GM12878 (cell line): ENCODE measurements at places on chromosomes 11 and 22. TPM values are rescaled to one million over a fixed set of nuclear protein-coding genes. Genes with fewer than 3 reads are reported as not detected.

- no peak overlapping the region for H3K4me3 ChIP-seq
- H3K36me3 ChIP-seq = no peaks in the 10 kb centered on the region
- peaks cover 16% of the 10 kb centered on the region for H3K4me1 ChIP-seq
- no peak for DNase-seq
- no peaks in the 10 kb centered on the region for H3K27me3 ChIP-seq
- H3K27ac ChIP-seq = no peak overlapping the region
Observed at GRCh38 chr11:110075105-110075846, 17.9 kb upstream of the ZC3H12C start.

DNA sequence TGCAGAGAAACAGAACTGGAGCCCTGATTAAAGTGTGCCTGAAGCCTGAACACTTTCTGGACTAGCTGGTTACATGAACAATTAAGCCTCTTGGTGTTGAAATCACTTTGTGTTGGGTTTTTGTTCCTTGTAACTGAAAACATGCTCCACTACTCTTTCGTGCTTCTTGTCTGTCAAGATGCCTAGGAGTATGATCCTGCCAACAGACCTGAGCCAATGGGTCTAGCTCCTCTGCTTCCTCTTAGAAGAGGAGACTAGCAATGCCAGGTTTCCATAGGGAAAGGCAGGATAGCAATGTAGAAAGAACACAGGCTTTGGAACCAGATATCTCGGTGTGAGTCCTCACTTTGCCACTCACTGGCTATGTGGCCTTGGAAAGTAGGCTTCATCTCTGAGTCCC lies 40.3 kb downstream of the IRAG1 start:
- H3K36me3 ChIP-seq = no peaks in the 10 kb centered on the region
- DNase-seq = no peak
- no peak overlapping the region for H3K27ac ChIP-seq
- peaks cover 20% of the 10 kb centered on the region for H3K4me1 ChIP-seq

GRCh38 chr11:41879214-41879613 lies 419.8 kb upstream of the LRRC4C start:
- H3K4me3 ChIP-seq = no peak overlapping the region
- no peaks in the 10 kb centered on the region for H3K4me1 ChIP-seq
- H3K27ac ChIP-seq = no peak overlapping the region
- no peaks in the 10 kb centered on the region for H3K36me3 ChIP-seq
- DNase-seq = no peak
- H3K27me3 ChIP-seq = no peaks in the 10 kb centered on the region

DNA sequence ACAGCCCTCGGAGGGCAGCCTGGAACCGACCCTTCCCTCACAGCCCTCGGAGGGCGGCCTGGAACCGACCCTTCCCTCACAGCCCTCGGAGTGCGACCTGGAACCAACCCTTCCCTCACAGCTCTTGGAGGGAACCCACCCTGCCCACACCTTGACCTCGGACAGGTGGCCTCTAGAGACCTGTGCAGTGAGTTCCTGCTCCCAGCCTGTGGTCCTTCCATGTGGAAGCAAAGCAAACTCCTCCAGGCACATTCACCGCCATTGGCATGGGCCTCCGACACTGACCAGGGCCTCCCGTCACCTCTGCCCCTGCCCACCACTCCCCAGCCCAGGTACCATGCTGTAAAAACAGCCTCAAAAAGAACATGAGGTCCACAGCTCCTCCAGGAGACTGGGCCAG lies 272.1 kb downstream of the BRD1 start:
- no peaks in the 10 kb centered on the region for H3K4me1 ChIP-seq
- no peaks in the 10 kb centered on the region for H3K27me3 ChIP-seq
- no peak overlapping the region for H3K27ac ChIP-seq

DNA sequence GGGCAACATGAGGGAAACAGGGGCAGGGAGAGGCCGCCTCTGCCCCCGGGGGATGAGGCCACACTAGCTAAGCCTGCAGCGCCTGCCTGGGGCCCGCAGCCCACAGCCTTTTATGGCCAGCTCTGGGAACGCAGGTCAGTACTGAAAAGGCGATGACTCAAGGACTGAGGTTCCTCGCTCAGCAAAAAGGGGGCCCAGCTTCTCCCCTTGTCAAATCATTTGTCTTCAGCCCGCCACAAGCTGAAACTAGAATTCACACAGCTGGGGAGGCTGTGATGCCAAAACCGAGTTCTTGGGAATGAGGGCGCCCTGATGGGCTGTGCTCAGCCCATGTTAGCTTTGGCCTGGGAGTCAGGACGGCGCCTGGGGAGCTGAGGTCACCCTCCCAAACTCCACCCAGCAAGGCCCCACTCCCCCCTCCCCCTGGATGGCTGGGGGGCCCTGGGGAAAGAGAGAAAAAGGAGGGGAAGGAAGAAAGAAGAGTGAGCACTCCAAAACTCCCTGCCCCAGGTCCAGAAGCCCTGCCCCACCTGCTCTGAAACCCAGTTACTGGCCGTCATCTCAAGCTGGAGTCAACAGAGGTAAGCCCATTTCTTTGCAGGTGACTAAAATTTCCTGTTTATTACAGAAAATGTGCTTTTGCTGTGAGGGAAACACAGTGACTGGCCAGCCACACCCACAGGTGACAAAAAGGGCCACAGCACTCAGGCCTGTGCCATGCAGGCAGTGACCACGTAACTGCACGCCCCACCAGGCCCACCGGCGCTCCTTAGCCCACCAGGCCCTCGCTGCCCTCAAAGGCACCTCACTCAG lies 13.7 kb downstream of the EHD1 start:
- no peaks in the 10 kb centered on the region for H3K27me3 ChIP-seq
- H3K27ac ChIP-seq = peak overlapping the region; percentile 99
- DNase-seq = no peak

GRCh38 chr11:34068111-34068510 lies 16.6 kb downstream of the CAPRIN1 start:
- DNase-seq = no peak
- no peak overlapping the region for H3K4me3 ChIP-seq
- peaks cover 2% of the 10 kb centered on the region for H3K36me3 ChIP-seq
- peaks cover 31% of the 10 kb centered on the region for H3K4me1 ChIP-seq
- no peaks in the 10 kb centered on the region for H3K27me3 ChIP-seq

The KCTD14 gene
- total RNA-seq = 0.38 and 0.43 TPM in 2 replicates

The RIC3 gene
- 2.1 and 2.9 TPM in 2 replicates for total RNA-seq

The OAF gene
- 1.5 and 2.0 TPM in 2 replicates for total RNA-seq

The CCDC188 gene
- not detected in 2 replicates for total RNA-seq
